Left colon (tissue), 2 donors: ENCODE measurements at places on chromosomes 6 and 20.

DNA sequence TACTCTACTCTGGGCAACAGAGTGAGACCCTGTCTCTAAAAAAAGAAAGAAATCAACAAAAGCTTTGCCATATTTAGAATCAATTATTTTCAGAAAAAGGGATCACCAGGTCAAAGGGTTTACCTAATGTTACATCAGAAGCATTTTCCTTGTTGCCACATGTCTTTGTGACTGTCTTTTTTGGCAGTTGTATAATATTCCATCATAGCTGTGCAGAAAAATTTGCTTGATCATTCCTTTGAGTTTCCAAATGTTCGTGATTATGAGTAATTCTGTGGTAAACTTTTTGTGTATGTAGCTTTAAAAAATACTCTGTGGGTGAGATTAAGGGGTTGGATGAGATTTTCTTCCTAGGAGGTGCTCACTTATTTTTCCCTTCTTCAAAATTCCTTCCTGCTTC, 26.4 kb downstream of the PNPLA1 start:
- DNase-seq: no peak

DNA sequence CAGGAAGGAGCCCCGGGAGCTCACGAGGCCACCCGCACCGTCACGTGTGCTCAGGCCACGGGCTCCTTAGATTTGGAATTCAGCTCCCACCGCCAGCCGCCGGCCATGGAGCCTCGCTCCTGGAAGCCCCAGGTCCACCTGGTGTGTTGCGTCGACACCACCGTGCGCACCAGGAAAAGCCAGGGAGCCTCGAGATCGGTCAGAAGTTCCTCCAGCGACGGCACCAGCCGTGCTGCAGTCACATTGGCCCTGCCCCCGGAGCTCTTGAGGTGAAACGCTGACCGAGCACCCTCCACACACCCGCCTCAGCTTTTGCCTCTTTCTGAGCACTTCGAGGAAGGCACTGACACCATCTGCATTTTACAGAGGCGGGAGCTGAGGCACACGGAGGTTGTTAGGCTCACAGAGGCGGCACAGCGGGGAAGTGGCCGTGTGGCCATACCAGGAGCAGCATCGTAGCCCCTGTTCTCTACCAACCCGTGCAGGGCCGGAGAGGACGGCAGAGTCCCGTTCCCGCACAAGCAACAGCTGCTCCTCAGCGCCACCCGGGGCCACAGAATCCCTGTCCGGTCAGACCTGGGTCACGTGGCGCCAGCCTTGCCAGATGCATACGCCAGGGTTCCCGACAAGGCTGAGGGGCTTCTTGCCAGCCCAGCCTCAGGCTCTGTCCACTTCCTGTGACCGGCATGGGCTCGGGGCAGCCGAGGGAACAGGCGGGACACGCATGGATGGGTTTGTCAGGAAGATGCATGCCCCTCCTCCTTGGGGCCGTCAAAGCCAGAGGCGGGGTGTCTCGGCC, 7.6 kb downstream of the NKAIN4 start:
- DNase-seq: no peak

DNA sequence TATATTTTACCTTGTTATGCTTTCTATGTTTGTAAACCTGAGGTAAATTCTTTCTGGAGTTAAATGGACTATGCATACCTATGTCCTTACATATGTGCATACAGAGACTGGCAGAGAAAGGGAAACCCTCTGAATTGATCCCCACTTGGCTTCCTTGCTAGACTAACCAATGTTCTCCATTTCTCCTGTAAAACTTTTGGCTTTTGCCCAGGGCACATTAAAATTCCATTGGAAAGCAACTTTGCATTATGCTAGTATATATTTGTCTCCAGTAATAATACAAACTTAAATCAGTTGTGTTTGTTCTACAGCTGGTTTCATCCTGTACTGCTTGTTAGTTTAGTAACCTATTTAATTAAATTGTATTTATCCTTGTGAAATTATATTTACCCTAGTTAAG, 646.0 kb upstream of the MARCKS start:
- no peak for DNase-seq

DNA sequence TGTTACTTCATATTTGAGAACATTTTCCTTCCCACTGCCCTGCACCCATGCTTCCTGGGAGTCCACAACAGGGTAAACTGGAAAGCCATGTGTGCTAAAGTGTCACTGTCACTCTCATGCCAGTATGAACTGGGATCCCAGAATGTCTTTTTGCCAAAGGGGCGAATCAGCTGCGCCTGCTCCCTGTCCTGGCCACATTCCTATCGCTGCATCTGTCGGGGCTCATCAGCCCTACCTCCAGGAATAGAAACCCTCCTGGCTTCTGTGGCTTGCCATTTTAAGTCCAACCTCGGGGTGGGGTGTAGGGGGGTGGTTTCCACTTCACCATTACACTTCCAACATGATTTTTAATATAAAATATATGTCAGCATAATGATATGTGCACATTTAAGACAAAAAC, 933 bp downstream of the KLHL31 start:
- DNase-seq: no peak

DNA sequence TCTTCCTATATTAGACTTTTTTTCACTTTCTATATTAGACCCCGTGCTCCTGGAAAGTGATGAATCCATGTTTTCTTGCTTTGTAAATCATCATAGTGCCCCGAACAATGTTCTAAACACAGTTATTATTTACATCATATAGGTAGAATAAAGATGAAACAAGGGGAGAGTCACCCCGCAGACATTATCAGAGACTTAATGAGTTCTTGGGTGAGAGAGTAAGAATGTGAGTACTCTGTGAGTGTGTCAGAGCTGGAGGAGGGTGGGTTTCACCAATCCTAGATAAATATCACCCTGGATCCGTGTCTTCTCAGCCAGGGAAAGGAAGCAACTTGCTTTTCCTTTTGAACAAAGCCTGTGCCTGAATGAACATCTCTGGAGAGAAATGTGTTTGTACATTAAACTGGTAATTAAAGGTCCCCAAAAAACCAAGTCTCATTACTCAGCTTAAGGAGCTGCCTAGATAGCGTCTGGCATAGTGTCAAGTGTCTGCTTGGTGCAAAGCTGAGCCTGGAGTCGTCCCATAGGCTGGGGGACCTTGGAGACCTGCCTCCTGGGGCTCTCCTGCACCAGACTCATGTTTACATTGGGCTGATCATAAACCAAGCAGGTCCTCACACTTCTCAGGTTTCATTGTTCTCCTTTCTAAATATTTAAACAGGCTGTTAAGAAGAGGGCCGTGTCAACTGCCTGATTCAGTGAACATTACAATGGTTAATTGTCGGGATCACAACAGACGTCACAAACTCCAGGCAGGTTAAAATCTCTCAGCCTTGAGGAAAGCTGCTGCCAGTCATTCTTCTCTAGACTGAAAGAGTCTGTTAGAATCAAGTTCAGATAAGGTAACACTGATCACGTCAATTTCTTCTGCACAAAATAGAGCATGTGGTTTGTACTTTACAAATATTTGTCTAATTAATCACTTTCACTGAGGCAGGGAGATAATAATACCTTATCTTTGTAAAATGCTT, 179.7 kb upstream of the MYLIP start:
- peak; percentile 62 for DNase-seq

DNA sequence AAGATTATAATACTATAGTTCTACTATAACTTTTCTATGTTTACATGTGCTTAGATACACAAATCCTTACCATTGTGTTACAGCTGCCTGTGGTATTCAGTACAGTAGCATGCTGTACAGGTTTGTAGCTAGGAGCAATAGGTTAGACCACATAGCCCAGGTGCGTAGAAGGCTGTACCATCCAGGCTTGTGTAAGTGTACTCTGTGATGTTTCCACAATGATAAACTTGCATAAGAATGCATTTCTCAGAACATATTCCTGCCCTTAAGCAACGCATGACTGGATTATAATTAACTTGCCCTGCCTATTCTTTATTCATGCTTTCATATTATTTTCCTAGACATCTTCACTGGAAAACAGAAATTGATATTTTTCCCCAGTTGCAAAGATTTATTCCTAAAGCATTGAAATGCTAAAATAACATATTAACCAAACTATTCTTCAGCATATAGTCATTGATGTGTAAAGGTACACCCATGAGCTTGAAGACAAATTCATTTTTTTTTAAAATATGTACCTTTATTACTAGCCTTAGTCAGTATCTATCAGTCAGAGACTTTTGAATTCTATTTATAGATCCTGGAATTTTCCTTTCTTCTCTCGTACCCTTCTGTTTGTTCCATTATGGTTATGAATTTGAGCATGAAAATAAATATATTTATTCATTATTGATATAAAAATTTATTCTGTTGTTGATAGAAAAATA, 7.2 kb upstream of the CTAGE9 start:
- DNase-seq: no peak

DNA sequence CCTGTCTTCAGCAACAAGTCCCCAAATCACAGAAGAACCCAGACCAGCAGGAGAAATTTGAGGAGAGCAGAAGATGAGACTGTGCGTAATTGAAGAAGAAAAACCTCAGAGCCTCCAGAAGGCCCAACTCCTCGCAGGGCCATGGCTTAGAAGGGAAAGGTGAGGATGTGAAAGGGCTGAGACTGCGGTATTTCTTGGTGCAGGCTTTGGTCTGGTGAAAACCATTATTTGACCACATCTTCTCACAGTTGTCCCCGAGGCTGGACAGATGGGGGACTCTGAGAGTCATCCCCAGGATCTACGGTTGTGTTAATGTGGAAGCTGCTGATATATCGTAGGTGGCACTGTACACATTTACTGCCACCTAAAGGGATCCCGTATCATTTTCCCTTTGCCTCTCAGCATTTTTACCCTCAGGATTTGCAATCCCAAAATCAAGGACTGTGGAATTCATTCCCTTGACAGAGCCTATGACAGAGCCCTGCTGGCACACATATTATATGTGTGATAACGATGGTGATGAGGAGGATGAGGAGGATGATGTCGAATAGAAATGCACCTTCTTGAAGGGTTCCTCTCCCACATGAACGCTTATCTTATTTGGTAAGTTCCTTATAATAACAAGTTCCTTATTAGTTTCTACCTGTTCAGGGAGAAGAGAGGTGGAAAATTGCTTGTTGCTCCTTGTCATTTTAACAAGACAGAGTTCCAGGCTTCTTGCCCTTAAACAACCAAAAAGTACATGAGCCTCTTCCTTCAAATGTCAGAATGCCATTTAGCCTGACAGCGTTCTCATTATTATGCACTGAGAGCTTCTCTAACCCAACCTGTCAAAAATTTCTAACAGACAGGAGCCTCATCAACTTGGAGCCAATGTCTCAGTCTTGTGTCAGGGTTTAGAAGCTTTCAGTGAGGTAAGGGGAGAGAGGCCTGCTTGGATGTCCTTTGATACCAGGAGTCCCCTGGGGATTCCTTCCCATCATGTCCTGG, 135.8 kb downstream of the PXDC1 start:
- DNase-seq: no peak

DNA sequence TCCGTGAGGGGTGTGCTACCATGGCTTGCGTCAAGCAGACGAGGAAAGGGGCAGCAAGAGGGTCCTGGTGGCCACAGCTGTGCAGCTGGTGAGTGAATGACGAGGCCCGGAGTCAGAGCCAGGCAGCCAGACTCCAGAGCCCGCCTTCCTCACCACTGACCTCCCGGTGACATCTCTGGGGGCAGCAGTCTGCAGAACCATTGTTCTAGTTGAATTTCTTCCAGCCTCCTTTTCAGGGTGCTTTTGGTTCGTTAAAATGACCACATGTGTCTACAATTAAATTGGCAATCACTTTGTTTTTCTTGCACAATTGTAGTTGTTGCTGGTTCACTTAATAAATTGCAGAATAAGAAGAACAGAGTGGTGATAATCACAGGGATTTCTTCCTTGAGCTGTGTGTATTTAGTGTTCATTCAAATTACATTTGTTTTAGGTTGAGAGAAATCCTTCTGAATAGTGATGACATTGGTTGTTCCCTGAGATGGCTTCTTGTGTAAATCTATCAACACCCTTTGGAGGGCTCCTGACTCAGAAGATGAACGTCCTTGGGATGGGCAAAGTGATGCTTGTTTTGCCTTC, 96.4 kb downstream of the TULP4 start:
- DNase-seq: no peak

DNA sequence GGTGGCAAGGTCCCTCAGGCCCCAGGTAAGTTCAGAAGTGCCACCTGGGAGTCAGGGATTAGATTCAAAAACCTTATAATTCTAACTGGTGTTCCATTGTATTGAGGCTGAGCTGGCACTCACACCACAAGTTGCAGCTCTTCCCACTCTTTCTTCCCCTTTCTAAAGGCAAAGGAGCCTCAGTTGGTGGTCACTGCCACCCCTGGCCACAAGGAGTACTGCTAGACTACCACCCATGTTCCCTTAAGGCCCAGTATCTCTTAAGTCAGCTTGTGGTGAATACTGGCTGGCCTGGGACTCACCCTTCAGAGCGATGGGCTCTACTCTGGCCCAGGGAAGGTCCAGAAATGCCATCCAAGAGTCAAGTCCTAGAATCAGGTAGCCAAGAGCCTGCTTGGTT, 421.1 kb upstream of the KHDRBS2 start:
- DNase-seq: no peak

DNA sequence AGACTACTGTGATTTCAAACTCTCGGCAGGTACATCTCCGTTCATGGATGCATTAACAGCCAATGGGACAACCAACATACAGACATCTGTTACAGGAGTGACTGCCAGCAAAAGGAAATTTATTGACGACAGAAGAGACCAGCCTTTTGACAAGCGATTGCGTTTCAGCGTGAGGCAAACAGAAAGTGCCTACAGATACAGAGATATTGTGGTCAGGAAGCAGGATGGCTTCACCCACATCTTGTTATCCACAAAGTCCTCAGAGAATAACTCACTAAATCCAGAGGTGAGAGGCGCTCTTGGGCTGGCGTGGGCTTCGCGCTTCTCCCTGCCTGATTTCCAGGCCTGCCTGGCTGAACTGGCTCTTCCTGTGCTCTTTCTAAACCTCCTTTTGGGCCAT, 68.4 kb downstream of the RPP40 start:
- DNase-seq: no peak

GRCh38 chr20:37230200-37230599, 31.4 kb downstream of the GHRH start:
- DNase-seq: no peak

DNA sequence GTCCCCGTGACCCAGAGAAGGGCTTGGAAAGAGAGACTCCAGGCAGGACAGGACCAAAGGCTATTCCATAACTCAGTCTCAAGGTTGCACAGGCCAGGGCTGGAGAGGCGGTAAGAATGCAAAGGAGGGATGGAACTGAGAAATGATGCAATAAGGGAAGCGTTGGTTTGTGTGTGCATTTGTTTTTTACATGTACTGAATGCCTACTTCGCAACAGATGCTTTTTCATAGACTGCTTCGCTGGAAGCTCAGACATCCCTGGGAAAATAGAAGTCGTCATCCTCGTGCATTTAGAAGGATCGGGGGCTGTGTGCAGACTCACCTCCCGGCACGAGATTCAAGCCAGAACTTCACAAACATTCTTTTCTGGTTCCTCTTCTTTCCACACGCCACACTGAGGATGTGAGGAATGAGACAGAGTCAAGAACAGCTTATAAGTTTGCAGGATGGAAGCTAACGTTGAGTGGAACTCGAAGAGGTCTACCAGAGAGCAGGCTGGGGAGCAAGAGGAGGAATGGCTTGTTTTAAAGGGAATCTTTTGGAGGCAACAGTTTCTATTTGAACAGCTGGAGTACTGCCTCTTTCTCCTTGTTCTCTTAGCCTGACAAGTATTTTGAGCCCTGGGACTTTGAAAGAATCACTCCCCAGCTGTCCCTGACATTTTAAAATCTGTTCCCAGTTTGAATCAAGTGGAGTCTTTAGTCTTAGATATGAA, 19.3 kb upstream of the LY86 start:
- no peak for DNase-seq

- DNase-seq: no peak
Observed at GRCh38 chr20:25992146-25992545, 295.5 kb upstream of the ZNF337 start.
